ENCODE measurements at places on chromosomes 1 and 21.
A peak's percentile ranks its signal among the peaks of the same experiment; 100 is the strongest.

DNA sequence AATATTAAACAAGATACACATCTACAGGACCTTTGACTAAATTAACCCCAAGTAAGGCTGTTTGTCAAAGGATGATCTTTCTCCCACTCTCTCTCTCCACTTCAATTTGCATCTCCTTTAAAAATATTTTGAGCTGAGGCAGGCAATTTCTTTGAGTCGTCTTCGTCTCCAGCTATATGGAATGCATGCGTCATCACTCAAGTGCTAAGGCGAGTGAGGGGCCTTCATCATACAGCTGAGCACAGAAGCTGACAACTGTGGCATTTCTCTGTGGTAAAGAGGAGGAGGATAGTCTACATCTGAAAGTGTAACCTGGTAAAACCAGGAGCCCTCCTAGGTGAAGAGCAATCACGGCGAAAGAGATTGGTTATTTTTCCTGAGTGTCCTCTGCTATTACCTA, 7.6 kb downstream of the EPHX4 start:
- no peak for DNase-seq

GRCh38 chr1:67662884-67663283, 22.1 kb upstream of the GADD45A start:
- DNase-seq, result no peak

- DNase-seq, result no peak
These were observed 62.2 kb upstream of the PTCH2 start for GRCh38 chr1:44905276-44905675.

GRCh38 chr1:115595279-115596079, 46.3 kb upstream of the VANGL1 start:
- peak; percentile 40 for DNase-seq

GRCh38 chr1:86833461-86834215, 80.3 kb downstream of the SELENOF start:
- peak; percentile 6 for DNase-seq

GRCh38 chr1:160520582-160520981, 2.5 kb downstream of the SLAMF6 start:
- no peak for DNase-seq

- no peak for DNase-seq
These were observed 128.1 kb downstream of the SIPA1L2 start for GRCh38 chr1:232501854-232502253.

DNA sequence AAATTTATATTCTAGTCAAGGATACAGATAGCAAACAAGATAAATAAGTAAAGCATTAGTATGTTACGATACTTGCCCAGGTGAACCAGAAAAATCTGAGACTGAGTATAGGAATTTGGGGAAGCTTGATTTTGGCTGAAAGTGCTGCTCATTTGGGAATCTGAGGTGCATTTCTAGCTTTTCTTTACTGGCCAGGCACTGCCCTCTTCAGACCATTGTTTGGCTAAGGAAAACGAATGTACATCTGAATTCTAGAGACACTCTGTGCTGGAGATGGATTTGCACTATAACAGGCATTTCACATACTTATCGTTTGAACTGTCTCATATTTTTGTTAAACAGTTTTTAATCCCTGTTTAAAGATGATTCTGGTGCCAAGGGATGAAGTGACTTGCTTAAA, 23.4 kb downstream of the ARID1A start:
- no peak for DNase-seq

DNA sequence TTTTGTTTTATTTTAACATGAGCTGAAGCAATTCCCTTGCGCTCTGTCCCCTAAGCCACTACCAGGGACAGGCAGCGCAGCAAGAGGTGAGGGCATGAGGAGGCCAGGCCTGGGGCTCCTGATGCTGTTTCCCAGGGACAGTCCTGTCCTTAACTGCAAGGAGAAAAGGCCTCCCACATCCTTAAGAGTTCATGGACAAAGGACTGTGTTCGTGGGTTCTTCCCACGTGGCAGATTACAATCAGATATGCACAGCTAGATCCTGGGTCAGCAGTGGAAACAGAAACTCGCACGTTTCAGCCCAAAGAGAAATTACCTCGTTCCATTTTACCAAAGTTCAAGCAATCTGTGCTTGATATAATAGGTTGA, 85.8 kb downstream of the MIS18A start:
- DNase-seq, result no peak

DNA sequence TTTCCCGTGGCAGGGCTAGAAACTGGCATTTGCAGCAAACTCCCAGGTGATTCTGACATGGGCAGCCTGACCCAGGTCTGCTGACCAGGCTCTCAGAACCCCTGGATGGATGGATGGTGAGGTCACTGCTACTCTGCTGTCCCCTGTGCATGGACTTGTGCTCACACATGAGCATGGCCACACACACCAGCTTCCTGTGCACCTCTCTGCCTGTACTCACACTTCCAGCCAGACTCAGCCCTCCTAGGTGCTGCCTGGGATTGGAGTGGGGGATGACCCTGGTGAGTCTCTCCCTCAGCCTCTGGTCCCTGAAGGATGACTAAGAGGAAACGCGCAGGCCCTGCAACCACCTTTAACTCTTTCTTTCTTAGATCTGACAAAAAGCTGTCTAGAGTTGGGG, 361.1 kb downstream of the HHAT start:
- no peak for DNase-seq

DNA sequence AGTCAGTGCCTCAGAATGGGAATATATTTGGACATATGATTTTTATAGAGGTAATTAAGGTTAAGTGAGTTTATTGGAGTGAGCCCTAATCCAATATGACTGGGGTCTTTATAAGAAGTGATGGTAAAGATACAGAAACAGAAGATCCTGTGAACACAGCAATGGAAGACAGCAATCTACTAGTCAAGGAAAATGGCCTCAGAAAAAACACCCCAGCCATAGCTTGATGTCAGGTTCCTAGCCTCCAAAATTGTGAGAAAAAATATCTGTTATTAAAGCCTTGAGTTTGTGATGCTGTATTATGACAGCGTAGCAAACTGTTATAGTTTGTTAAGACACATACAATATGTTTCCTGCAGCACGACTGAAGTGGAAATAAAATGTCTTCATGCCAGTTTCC, 72.2 kb downstream of the JMJD4 start:
- DNase-seq, result no peak

DNA sequence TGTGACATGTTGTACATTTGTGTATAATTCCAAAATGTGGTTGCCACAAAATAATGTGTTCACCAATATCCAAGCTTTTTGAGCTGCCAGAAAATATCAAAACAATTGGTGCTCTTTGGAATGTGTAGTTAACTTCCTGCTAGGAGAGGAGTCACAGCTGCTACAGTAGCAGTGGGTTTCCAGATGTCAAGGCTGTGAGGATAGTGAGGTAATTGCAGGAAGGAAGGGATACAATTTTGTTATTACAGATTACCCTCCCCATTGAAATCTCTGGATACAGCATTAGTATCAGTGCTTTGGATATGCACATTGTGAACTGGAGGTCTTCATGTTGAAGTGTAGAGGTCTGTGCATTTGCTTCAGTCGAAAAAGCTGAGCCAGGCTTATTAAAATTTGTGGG, 253.2 kb downstream of the PTPRC start:
- DNase-seq, result no peak

GRCh38 chr21:39319814-39320332, 6.4 kb upstream of the BRWD1 start:
- no peak for DNase-seq

GRCh38 chr1:171457412-171457811, 27.9 kb upstream of the PRRC2C start:
- no peak for DNase-seq

DNA sequence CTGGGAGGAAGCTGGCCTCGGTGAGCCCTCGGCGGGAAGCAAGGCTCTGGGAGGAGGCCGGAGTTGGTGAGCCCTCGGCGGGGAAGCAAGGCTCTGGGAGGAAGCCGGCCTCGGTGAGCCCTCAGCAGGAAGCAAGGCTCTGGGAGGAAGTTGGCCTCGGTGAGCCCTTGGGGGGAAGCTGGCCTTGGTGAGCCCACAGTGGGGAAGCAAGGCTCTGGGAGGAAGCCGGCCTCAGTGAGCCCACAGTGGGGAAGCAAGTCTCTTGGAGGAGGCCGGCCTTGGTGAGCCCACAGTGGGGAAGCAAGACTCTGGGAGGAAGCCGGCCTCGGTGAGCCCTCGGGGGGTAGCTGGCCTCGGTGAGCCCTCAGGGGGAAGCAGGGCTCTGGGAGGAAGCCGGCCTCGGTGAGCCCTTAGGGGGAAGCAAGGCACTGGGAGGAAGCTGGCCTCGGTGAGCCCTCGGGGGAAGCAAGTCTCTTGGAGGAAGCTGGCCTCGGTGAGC, 36.0 kb downstream of the KRTAP10-1 start:
- no peak for DNase-seq

DNA sequence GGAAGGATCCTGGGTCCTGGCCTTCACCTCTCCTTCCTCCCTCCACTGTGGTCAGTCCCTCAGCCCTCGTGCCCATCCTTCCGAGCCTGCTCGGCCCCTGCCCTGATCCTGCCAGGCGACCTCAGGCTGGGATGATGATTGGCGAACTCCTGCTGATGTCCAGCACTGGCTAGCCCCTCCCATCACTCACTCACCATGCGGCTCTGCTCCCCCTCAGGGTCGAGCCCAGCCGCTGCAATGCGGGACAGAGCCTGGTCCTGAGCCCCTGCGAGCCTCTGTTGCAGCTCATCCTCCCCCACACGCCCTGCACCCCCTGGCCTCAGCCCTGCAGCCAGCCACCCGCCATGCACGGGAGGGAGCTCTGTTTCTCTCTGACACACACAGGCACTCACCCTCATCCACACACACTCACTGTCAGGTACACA, 100.2 kb downstream of the DMRTB1 start:
- DNase-seq, result no peak

GRCh38 chr1:5374192-5374591, 618.0 kb downstream of the NPHP4 start:
- no peak for DNase-seq

DNA sequence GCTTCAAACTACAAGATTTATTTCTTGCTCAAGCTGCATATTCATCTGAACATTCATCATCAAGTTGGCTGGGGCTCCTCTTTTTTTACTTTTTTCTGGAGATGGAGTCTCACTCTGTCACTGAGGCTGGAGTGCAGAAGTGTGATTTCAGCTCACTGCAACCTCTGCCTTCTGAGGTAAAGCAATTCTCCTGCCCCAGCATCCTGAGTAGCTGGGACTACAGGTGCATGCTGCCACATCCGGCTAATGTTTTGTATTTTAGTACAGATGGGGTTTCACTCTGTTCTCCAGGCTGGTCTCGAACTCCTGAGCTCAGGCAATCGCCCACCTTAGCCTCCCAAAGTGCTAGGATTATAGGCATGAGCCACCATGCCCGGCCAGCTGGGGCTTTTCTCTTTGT, 88.3 kb upstream of the C1orf105 start:
- no peak for DNase-seq

GRCh38 chr1:41713557-41714327, 205.0 kb downstream of the HIVEP3 start:
- DNase-seq, result no peak

GRCh38 chr1:201019321-201019977, 4.1 kb downstream of the KIF21B start:
- peak; percentile 61 for DNase-seq

- no peak for DNase-seq
These were observed 4.4 kb downstream of the TMEM200B start for GRCh38 chr1:29119121-29119929.

DNA sequence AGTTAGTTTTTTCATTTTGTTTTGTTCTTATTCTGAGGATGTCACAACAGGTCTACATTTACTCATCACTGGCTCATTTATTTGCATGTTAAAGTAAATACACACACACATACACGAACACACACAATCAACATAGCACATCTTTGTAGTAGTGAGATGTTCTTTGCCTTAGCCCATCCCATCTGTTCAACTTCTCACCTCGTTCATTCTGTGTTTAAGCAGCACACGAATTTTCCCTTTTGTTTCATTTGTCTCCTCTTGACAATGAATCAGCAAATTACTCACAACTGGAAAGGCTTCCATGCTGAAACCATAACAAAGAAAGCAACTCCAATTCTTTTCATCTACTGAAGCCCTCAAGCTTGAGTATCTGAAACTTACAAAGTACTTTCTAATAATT, 133.3 kb upstream of the CHRM3 start:
- DNase-seq, result no peak

DNA sequence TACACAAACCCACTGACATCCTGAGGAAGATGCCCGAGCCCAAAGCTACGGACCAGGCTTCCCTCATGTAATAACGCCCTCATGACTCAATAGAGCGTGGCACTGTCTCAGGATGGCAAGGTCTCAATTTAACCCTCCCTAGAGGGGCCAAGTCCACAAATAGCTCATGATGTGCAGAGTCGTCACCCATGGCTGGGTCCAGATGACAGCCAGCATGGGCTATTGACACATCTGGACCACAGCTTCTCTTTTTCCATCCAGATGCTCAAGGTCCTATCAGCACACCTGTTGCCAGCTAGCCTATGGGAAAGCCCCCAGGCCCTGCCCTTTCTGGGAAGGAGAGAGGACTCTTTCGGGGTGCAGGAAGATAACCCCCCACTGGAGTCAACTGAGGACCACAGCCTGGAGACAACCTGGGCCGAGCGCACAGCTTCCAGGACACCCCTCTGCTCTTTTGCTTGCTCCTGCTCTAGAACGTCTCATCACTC, 2.8 kb downstream of the LAPTM5 start:
- no peak for DNase-seq

GRCh38 chr21:37292041-37292440, 24.9 kb upstream of the VPS26C start:
- DNase-seq, result no peak

GRCh38 chr1:164664127-164664526, 105.1 kb downstream of the PBX1 start:
- no peak for DNase-seq

- no peak for DNase-seq
These were observed 10.0 kb upstream of the FAAP20 start for GRCh38 chr1:2204415-2205190.

DNA sequence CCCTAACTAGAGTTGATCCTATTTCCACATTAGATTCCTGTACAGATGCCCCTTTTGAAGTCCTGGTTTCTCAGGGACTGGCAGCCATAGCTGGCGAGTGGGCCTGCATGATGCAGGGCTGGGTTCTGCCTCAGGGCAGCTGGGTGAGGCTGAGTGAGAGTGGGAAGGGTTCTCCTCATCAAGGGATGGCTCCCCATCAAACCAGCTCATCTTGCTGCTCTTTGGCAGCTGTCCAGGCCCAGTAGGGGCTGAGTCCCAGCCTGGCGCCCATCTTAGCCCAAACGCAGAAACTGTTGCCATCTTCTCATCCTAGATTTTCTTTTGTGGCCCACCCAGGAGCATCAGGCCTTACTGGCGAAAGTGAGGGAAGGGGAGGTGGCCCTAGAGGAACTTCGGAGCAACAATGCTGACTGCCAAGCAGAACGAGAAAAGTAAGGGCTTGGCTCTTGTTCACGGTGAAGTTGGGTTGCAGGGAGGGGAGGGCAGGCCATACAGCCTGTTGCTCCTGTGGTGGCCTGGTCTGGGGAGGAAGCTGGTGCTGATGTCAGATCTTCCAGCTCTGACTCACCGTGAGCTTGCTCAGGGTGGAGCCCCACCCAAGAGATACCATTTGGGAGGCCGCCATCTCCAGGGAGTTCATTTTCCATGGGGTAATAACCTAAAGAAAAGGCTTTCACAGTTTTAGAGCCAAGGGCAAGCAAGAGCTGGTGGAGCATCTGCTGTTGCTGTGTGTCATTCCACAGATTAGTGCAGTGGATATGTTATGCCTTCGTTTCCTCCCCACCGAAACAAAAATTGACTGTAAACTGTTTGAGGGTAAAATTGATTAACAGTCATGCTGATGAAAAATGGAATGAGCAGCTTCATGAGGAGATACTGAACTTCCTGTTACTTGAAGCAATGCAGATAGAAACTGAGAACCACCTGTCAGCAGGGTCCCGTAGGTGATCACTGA, 34.7 kb downstream of the TUFT1 start:
- DNase-seq, result no peak

- no peak for DNase-seq
These were observed 3.6 kb downstream of the C1orf174 start for GRCh38 chr1:3896396-3897000.

Data from stimulated activated CD8-positive, alpha-beta memory T cell treated with anti-CD3 and anti-CD28 coated beads, Interleukin-7, amount 100 ng/mL, for 24 hours (primary cell).